Activated CD4-positive, alpha-beta T cell treated with anti-CD3 and anti-CD28 coated beads, Interleukin-2, amount 50 U/mL, for 48 hours (primary cell): ENCODE measurements at places on chromosomes 1 and 21.

DNA sequence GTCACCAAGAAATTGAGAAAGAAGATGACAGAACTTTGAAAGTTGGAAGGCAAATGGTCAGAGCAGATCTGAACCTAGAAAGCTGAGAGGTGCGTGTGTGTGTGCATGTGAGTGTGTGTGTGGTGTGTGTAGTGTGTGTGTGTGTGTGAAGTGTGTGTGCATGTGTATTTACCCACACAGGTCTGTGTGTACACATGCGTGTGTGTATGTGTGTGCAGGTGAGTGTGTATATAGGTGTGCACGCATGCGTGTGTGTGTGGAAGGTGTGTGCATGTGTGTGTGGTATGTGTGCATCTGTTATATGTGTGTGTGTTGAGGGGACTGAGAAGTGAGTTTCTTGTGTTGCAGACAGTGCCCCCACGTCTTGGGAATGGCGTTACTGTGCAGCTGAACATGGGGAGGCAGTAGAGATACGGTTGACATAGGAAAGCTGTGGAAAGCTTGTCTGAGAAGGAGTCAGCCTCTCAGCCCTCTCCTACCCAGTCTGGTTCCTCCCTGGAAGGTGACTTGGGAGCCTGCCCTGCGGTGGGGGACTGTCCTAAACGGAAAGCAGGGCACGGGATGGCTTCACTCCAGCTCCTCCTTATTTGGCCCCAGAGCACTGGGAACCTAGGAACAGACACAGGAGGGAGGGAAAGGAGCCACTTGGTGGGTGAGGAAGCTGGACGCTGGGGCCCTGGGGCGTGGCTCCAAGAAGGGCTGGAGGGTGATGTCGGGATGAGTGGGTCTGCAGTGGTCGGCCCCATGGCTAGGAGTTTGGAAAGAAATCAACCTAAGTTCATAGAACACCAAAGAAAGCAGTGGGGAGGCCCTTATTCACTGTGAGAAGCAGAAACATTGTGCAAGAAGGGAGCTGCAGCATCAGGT is 97.2 kb downstream of the PCBP3 start:
- DNase-seq: no peak

DNA sequence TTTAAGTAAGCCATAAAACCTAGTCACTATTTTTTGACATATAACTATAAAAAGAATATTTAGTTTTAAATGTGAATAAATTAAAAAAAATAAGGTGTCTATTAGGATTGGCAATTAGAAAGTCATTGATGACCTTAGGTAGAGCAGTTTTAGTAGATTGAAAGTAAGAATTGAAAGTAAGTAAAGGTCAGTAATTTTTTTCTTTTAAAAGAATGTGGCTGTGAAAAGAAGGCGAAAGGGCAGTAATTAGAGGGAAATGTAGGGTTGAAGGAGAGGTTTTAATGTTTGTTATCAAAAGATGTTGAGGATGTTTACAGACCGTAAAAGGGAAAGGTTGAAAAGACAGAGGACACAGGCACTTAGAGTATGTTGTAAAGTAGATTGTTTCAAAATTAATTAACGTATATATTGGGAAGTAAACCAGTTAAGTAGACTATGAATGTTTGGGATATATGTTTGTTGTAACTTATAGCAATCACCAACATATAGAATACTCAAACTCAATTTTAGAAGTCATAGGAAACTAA is 41.0 kb downstream of the ZFYVE9 start:
- no peak for DNase-seq

- no peak for DNase-seq
These were observed 20.4 kb downstream of the KRTAP10-1 start for GRCh38 chr21:44519346-44520325.

DNA sequence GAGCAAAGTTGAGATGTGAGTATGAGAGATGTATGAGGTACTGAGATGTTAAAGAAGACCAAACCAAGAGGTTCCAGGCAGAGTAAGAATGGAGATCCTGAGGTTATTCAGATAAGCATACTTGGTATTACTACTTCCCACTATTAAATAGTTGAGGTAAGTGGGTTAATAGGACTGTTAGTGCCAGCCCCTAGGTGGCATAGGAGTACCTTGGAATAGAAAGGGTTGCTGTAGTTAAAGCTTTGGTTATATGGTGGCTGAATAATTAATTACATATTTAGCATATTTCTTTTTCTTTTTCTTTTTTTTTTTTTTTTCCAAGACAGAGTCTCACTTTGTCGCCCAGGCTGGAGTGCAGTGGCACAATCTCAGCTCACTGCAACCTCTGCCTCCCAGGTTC is 397.9 kb upstream of the TMPRSS15 start:
- no peak for DNase-seq

- DNase-seq: no peak
These were observed 639 bp downstream of the IL20 start for GRCh38 chr1:206866062-206866461.
